Left hindlimb (tissue), 1 donor: ENCODE measurements at places on chromosomes 6 and 20.
A peak's percentile ranks its signal among the peaks of the same experiment; 100 is the strongest.

- no peak for DNase-seq
Observed at GRCh38 chr6:43196337-43196736, 14.3 kb downstream of the CUL9 start.

- DNase-seq = no peak
Observed at GRCh38 chr6:13354331-13355042, 26.1 kb upstream of the TBC1D7 start.

DNA sequence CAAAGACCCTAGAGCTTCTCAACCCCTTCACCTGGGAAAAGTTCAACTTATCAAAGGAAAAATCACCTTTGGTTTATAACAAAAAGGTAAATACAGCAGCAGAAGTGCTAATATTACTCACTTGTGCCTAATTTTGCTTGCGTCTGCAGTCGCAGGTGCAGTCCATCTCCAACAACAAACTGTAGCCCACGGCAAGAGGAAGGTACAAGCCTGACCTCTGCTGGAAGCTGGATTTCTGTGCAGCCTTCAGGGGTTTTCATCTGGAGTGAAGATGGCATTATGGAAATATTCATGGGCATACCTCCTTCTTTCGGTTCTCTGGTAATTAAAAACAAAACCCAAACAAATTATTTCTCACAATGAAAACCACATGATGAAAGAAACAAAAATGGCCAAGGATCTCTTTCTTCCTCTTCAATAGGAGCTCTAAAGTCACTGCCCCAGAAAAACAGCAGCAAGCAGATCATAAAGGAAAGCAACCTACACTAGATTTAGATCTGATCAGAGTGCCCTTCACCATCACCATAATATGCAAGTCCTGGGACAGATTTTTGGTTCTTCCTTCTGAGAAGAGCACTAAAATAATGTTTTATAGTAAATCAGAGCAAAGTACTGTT is 7.8 kb downstream of the UBE3D start:
- peak; percentile 44 for DNase-seq

GRCh38 chr6:80263585-80263984 is 157.1 kb downstream of the BCKDHB start:
- peak; percentile 41 for DNase-seq

DNA sequence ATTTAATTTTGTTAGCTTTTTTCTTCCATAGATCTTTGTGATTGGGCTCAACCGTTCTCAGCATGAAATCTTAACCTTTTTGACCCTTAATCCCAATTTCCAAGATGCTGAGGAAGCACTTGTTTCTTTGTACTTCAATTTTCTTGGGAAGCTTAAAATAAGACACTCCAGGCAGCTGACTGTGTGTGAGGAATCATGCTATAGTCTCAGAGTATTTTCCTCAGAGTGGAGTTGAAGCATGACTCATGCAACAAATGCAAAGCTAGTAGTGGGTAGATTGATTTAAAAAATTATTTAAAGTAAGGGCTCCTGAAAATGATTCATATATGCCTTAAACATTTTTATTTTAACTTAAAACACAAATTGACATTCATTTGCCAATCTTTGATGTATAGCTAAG is 168.7 kb downstream of the BTBD3 start:
- no peak for DNase-seq

DNA sequence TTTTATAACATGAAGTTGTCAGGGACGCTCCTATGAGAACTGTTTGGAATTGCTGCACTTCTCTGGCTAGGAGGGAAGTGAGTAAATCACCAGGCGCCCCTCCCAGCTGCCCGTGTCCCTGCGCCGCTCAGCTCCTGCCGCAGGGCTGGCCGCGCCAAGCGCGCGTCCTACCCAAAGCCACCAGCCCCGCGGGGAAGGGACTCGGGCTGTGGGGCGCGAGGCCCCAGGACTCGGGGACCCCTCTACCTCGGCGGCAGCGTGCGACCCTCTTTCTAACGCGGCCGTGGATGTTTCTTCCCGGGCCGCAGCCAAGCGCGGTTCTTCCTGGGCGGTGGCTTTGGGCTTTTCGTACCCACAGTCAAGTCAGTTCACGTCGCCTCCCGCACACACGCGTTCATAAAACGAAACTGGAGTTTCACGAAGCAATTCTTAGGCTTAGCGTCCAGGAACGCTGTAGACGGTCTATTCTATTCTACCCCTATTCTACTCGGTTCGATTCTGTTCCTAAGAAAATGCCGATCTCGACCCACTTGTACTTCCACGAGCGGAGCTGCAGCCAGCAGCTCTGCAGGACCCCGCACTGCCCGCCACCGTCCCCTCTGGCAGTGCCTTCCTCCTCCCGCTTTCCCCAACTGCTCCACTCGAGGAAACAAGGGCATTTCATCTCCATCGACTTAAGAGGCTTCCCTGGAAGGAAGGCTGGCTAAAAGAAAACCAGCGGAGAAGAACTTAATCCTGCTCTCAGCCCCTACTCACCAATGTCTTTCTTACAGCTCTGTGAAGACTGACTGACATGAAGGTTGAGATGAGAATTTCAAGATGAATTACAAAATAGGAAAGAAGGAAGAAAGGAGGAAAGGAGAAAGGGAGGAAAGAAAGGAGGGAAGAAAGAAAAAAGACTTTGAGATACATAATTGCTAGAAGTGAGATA is 15.4 kb downstream of the FOXC1 start:
- no peak for DNase-seq

DNA sequence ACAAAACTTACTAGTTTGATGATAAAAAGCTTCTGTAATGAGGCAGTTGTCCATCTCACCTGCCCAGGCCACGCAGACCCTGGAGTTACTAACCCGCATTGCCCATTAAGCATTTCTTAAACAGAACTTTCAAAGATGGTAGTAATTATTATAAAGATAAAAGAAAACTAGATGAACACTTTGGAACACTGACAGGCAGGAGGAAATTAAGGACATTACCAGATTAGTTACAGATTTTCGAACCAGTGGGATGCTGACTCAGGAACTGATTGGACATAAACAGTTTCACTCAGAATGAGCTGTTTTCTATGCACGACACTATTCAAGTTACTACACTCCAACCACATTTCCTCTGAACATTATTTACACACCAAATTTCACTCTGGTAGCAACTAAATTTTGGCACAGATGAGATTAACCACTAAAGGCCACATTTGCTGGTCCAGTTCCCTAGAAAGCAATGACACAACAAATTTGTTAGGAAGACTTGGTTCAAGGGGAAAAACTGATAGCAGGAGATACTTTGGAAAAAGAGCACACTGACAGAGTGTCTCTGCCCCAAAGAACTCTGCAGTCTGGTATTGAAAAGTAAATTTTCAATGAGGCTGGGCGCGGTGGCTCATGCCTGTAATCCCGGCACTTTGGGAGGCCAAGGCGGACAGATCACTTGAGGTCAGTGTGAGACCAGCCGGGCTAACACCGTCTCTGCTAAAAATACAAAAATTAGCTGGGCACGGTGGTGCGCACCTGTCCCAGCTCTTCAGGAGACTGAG is 3.0 kb downstream of the ROMO1 start:
- DNase-seq = no peak

GRCh38 chr20:56579301-56579710 is 46.3 kb downstream of the FAM209B start:
- DNase-seq = no peak

DNA sequence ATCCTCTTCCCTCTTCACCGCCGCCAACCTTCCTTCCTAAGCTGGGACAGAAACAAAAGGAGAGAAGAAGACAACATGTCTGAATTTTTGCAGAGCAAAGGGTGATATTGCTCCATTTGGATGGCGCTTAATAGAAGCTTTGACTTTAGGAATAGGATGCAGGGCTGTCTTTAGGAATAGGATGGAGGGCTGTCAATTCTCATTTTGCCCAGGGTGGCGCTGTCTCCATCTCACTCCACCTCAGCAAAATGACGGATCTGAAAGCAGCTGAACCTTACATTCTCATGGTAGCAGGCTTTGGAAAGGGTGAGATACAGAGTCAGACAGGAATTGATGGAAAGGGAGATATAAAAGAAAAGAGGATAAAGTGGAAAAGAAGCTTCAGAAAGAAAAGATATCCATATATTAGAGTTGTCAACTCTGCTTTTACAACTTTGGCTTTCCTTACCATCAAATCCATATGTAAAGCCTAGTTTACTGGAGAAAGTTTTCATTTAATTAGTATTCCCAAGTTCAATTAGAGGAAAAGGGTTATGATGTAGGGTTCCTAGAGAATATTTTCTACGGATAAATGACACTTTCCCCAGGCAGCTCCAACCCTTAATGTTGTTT is 2.4 kb downstream of the MTCL3 start:
- peak; percentile 39 for DNase-seq
